ENCODE measurements at places on chromosomes 3 and 15. TPM values are rescaled to one million over a fixed set of nuclear protein-coding genes. Genes with fewer than 3 reads are reported as not detected.

The SIDT1 gene
- 3.3 TPM for total RNA-seq

The SNX33 gene
- total RNA-seq, result 27.8 TPM

The PLSCR5 gene
- not detected for total RNA-seq

The TOMM70 gene
- 63.7 TPM for total RNA-seq

The TICRR gene
- 23.6 TPM for total RNA-seq

The TEX55 gene
- not detected for total RNA-seq

The KNL1 gene
- 16.2 TPM for total RNA-seq

The AQP9 gene
- total RNA-seq, result not detected

The TMEM39A gene
- total RNA-seq, result 46.8 TPM

The PLCD1 gene
- 19.4 TPM for total RNA-seq

The CPN2 gene
- total RNA-seq, result not detected

The EXD1 gene
- total RNA-seq, result 0.70 TPM

The MORC1 gene
- not detected for total RNA-seq

The CNTN6 gene
- not detected for total RNA-seq

The KLF15 gene
- total RNA-seq, result 0.65 TPM

The DPPA2 gene
- not detected for total RNA-seq

The CASR gene
- not detected for total RNA-seq

The DCUN1D1 gene
- total RNA-seq, result 93.5 TPM

The LTK gene
- 0.11 TPM for total RNA-seq

The HDAC11 gene
- 24.3 TPM for total RNA-seq

The GPR156 gene
- total RNA-seq, result 3.0 TPM

The NMNAT3 gene
- 3.0 TPM for total RNA-seq

The CLRN1 gene
- total RNA-seq, result not detected

The CFAP92 gene
- 4.8 TPM for total RNA-seq

The NOX5 gene
- 1.5 TPM for total RNA-seq

The LRRC34 gene
- 9.6 TPM for total RNA-seq

The CCDC50 gene
- total RNA-seq, result 118 TPM

The DUOX2 gene
- total RNA-seq, result 0.10 TPM

The TLR9 gene
- 0.30 TPM for total RNA-seq

The C3orf70 gene
- not detected for total RNA-seq

The GPR149 gene
- total RNA-seq, result not detected

The RTP3 gene
- not detected for total RNA-seq

The MYEF2 gene
- 2.1 TPM for total RNA-seq

The GALNT15 gene
- not detected for total RNA-seq

The CP gene
- total RNA-seq, result 0.28 TPM

The ITIH1 gene
- total RNA-seq, result not detected

The ASB14 gene
- not detected for total RNA-seq
